Cortex of kidney (tissue), 1 donor: ENCODE measurements at places on chromosomes 4 and X.

DNA sequence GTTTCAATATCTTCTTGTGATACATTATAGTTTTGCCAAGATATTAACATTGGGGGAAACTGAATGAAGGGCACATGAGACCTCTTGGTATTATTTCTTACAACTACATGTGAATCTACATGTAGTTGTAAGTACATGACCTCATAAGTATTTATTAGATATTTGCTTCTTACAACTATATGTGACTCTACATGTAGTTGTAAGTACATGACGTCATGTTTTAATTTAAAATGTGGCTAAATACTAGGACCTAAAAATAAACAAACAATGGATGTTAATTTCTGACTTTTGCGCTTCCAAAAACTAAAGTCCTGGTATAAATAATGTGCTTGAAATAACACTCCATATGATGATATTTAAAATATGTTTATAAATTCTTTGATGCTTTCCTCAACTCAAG is 190.2 kb downstream of the CBLL2 start:
- no peak for DNase-seq

DNA sequence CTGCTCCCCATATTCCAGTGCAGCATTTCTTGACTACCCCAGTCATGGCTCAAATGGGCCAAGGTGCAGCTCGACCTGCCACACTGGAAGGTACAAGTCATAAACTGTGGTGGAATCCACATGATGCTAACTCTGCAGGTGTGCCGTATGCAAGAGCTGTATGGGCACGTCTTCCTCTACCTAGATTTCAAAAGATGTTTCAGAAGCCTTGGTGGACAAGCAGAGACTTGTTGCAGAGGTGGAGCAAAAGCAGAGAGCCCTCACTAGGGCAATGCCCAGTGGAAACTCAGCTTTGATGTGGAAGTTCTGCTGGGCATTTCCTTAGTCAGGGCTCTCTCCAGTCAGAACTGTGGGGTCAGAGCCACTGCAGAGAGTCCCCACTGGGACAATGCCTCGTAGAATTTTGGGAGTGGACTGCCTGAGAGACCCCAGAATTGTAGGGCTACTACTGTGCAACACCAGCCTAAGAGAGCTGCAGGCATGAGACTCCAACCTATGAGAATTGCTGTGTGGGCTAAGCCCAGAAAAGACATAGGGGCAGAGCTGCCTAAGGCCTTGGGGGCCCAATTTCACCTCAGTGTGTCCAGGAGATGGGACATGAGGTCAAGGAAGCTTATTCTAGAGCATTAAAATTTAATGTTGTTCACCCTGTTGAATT is 65.7 kb downstream of the BEX3 start:
- no peak for DNase-seq

- no peak for DNase-seq
These were observed 87.1 kb downstream of the VCX2 start for GRCh38 chrX:8084006-8084405.

GRCh38 chr4:3683077-3683743 is 83.0 kb upstream of the ADRA2C start:
- no peak for DNase-seq

DNA sequence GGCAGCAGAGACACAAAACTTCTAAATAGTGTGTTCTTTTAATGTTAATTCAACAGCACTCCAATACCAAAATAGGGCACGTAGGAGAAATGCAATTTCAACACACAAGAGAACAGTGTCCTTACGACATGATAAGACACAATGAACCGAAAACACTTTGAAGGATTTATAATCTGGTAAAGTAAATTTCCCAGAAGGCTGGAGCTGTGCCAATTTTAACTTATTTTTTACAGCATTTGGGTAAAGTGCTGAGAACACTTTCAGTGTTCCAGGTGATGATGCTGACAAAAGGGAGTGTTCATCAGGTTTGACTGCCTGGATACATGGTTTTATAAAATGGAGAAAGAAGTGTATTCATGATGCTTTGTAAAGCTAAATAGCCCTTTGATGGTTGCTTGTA is 76.5 kb downstream of the MAPK10 start:
- no peak for DNase-seq

- DNase-seq: no peak
These were observed 7.0 kb downstream of the QRFPR start for GRCh38 chr4:121373841-121374240.

GRCh38 chr4:104979083-104979760 is 167.5 kb upstream of the TET2 start:
- DNase-seq: no peak

- no peak for DNase-seq
These were observed 15.5 kb upstream of the HSD17B10 start for GRCh38 chrX:53449632-53450031.

GRCh38 chr4:147334478-147334877 is 146.4 kb upstream of the EDNRA start:
- no peak for DNase-seq

- no peak for DNase-seq
These were observed 75.2 kb downstream of the LUZP4 start for GRCh38 chrX:115364670-115365069.

GRCh38 chr4:174650711-174651355 is 128.5 kb upstream of the HPGD start:
- DNase-seq: no peak

DNA sequence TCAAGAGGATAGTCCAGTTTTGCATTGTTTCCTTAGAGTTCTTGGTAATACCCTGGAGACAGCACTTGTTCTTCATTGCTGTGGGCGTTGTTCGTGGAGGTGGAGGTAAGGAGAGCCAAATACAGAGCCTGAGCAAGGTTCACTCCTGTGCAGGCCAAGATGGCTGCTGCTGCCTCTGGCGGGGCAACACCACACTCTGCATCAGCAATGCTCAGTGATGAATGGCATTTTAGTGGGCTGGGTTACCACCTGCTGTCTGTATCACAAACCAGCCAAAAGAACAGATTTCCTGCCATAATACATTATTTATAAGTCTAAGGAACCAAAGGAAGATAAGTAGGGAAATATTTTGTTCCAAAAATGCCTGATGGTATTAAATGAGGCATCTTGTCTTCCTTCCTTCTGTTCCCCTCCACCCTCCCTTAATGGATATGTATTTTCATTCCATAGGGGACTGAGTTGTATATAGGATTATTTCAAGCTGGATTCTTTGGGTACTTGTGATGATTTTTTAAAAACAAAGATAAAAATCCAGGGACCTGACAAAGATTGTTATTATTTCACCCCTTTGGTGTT is 61.6 kb upstream of the LIMCH1 start:
- no peak for DNase-seq

DNA sequence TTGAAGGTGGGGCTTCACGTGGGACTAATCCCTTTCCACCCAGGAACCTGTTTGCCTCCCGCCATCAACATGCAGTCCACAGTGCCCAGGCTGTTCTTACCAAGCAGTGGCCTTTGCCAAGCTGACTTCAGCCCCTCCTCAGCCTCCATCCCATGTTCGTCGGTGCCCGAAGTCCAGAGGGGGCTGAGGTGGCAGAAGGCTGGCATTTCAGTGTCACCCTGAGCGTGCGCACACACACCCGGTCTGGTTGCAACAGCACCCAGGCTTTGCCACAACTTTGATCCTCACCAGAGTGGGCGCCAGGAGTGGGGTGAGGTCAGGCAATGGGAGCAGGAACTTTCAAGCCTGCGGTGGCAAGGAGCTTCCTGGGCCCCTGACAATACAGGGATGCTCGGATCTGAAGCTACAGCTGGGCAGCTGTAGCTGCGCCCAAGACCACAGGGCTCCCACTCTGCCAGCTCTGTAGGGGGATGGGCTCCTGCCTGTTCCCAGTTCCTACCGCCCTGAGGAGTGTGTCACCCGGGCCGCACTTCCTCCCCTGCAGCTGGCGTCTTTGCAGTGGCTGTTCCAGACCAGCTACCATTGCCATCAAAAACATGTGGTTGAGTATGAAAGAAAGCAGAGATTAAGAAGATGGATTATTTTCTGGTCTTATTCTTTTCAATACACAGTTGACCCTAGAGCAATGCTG is 428.0 kb downstream of the EPHA5 start:
- DNase-seq: no peak

DNA sequence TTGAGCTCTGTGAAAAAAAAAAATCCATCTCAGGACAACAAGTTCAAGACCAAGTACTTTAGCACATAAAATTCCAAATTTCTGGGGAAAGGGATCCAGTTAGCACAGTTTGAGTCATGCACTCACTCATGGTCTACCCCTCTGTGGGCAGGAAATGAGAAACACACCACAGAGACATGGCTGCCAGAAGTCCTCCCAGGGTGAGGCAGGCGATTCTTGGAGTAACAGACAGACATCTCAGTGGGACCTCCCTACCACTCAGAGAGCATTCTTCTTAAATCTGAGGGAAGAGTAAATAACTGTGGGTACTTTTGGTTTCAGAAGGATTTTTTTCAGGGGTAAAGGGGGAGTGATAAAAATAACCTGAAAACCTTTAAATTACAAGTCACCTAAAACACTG is 14.1 kb downstream of the CXCL1 start:
- no peak for DNase-seq

- DNase-seq: no peak
These were observed 176.7 kb downstream of the SHROOM3 start for GRCh38 chr4:76611616-76612207.

DNA sequence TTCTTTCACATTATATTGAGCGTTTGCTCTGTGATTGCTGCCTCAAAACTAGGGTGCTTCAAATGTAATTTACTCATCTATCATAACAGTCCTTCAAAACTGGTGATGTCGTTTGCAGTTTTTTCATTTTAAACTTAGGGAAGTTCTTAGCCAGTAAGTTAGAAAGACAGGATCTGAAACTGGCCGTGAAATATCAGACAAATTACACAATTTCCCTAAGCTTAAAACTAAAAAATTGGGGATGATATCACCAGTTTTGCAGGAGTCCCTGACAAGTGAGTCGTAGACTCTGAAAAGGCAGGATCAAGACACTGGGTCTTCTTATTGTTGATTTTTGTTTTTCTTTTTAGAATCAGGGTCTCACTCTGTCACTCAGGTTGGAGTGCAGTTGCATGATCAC is 44.8 kb downstream of the MOB1B start:
- DNase-seq: no peak

GRCh38 chr4:169941141-169941540 is 85.1 kb downstream of the MFAP3L start:
- no peak for DNase-seq

DNA sequence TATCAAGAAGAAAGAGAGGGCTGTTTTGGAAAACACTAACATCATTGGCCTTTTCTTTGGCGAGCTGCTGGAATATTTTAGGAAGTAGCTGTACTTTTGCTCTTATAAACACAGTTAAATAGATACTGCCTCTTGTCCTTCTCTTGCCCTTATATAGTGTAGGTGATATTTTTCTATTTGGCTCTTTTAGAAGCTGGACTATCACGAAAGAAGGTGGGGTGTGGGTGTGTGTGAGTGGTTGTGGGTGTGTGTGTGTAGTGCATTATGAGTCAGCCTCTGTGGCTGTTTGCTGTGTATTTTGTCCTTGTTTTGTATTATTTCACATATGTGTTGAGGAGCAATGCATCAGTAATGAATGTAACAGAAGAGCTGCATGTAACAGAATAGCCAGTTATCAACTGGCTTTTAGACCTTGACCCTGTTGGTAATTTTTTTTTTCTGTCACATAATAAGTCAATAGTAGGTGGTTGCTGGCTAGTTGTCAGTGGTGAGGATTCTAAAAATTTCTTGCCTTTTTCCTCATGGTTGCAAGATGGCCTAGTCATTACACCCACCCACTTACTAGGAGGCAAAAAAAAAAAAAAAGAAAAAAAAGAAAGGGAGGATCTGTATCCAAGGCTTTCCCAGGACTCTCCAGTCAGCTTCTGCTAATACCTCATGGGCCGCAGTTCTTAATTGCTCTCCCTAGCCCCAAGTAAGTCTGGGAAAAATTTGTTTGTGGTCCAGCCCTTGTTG is 23.8 kb downstream of the ARHGAP10 start:
- DNase-seq: no peak

DNA sequence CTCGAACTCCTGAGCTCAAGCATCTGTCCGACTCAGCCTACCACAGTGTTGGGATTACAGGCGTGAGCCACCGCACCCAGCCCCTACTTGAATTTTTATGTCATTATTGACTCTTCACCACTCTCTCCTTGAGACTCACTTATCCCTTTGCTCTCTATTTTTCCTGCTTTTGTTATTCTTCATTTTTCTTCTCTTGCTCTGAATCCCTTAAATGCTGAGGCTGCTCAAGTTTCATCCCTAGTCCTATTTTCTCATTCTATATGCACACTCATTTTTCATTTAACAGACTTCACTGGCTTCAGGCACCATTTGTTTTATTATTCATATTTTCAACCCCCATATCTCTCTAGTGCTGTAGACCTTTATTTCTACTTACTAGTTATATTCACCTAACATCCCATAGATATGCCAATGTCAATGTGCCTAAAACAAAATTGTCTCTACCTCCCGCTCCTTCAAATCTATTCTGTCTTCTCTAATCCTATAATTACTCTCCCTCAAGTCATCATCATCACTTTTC is 85.7 kb downstream of the APOOL start:
- no peak for DNase-seq

GRCh38 chr4:113006632-113007031 is 42.8 kb upstream of the ANK2 start:
- no peak for DNase-seq

GRCh38 chrX:136344320-136344719 is 43.6 kb downstream of the ADGRG4 start:
- no peak for DNase-seq

DNA sequence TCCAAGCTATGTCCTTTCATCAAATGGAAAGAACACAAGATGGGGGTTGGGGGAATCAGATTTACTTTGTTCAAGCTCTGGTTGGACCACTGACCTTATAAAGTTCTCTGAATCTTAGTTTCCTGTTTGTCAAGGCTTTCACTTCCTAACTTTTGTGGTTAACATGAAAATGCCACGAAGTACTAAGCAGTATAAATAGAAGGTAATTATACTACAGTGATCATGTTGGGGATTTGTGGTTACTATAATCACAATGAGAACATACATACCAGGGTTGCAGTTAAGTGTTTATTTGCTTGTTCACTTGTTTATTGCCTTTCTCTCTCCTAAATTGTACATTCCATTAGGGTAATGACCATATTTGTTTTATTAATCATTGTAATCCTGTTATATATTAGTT is 53.2 kb downstream of the SPRY1 start:
- no peak for DNase-seq
